ENCODE measurements at places on chromosomes 4 and X. TPM values are rescaled to one million over a fixed set of nuclear protein-coding genes. Genes with fewer than 3 reads are reported as not detected.

GRCh38 chrX:143121477-143121876 is 95.7 kb downstream of the SPANXN4 start:
- DNase-seq: no peak

DNA sequence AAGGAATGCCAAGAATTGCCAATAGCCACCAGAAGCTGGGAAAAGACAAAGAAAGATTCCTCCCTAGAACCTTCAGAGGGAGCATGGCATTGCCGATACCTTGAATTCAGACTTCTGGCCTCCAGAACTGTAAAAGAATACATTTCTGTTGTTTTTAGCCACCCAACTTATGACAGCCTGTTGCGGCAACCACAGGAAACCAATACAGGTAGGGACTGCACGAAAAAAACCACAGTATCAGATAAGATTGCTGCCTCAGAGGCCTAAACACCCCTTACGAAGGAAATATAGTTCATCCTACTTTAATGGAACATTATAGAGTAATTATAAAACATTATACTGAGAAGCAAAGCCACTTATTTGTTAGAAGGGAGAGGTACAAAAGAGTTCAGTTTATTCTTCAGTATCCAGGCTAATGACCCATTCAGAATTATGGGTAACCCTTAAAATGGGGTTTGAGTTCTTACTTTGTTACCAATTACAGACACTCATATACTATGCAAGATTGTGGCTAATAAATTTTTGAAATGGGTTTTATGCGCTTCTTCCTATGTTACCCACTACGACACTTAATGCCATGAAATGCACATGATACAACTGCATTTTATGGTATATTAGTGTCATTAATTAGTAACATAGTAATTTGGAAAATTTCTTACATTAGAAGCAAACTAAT is 37.4 kb upstream of the SMIM10L2A start:
- no peak for DNase-seq

GRCh38 chr4:15703439-15703838 is 574 bp downstream of the BST1 start:
- no peak for DNase-seq

- no peak for DNase-seq
Measured at GRCh38 chr4:121041307-121042090, 30.8 kb downstream of the NDNF start.

SFRP2 gene
- 7.8 TPM for total RNA-seq

SYN1 gene
- total RNA-seq: 0.50 TPM
